ENCODE measurements at places on chromosomes 4 and X. TPM values are rescaled to one million over a fixed set of nuclear protein-coding genes. Genes with fewer than 3 reads are reported as not detected.

DNA sequence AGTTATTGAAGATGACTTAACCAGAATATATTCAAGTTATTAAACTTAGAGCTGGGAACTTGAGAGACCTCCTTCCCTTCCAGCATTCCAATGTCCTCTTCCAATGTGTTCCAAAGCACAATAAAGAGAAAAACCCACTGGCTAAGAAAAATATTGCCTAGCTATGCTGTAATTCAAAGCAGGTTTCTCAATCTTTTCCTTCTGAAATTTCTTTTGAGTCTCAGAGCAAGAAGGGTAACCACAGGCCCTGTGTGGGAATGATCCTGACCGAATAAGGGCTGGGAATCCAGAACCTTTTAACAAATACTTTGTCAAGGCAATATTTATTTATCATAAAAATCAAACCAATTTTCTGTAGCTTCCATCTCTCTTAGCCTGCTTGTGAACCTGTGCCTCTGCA, 150.7 kb upstream of the SFRP2 start:
- no peak for DNase-seq

DNA sequence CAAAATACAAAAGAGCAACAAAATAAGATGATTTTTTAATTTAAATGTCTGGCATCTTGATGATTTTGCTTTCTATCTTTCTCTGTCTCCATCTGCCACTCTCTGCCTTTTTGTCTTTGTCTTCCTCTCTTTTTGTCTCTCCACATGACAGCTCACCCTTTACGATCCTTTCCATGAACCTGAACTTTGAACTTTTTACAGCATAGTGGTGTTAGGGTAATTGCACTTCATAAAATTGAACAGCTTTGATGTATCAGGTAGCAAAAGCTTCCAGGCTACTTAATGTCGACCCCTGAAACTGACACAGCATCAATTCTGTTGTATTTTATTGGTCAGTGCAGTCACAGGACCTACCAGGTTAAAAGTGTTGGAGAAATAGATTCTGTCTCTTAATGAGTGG, 1517.0 kb downstream of the ADGRL3 start:
- DNase-seq = no peak

- no peak for DNase-seq
These were observed 372.1 kb downstream of the IQCM start for GRCh38 chr4:149443537-149443936.

DNA sequence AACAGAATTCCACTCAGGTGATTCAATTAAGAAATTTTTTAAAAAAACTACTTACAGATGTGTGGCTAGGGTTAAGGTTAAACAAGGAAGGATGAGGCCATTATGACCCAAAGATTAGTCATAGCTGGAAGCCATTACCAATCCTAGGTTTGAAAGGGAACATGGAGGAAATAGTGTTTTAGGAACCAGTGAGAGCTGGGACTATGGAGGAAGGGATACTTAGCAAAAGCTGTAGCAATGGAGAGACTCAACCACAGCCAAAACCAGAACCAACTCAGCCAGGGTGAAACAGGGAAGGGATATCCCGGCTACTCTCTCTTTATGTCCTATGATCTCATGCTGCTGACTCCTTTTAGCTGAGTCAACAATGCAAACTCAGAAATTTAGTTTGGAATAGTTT, 148.6 kb upstream of the CNKSR2 start:
- no peak for DNase-seq

GRCh38 chr4:1465173-1466033, 59.2 kb upstream of the NKX1-1 start:
- DNase-seq = no peak

- DNase-seq = no peak
These were observed 150.2 kb downstream of the C4orf33 start for GRCh38 chr4:129246145-129246544.

DNA sequence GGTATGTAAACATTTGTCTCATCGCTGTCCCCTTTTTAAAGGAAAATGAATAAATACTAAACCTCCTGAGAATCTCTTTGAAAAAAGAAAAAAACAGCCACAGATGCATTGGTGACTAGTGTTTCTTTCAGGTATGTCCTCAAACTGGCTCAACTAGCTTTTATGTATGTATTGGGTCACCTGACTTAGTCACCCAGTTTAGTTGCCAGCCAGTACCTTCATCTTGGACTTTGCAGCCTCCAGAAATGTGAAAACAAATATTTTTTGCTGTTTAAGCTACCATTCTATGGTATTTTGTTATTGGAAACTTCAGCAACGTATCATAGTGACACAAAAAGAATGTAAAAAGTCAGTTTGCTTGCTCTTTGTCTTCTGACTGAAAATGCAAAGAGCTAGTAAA, 1263.5 kb downstream of the FAM133A start:
- no peak for DNase-seq

- DNase-seq = no peak
These were observed 515.2 kb downstream of the GLUD2 start for GRCh38 chrX:121562616-121563015.

DNA sequence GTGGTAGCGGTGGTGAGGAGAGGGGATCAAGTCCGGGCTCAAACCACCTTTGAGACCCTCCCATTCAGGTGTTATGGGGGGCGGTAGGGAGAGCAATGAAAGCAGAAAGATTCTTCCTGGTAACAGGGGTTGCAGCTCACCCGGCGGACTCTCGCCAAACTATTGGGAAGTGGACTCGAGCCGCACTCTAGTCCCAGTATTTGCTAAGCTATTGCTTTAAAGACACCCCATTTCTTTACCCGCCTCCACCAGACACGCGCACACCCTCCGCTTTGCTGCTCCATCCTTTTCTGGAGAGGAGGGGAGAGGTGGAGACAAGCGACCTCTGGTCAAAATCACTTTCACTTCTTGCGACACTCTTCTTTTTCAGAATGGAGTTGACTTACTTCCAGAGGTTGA, 625 bp upstream of the GABRA4 start:
- no peak for DNase-seq

DNA sequence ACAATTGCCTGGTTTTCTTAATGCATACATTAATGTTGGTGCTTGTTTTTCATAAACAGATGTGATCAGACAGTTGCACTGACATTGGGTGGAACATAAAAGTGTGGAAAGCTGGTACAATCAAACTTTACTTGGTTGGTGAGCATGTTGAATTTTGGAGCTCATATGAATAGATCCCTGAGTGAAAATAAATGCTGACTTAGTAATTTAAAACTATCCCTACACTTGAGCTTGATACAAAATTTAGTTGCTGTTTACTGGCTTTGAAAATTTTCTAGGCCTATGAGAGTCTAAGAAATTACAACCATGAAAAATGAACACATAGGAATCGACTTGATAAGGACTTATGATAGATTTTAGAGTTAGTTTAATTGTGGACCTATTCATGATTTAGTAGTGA, 551.8 kb upstream of the PABPC4L start:
- DNase-seq = no peak

GRCh38 chr4:129322920-129323319, 227.0 kb downstream of the C4orf33 start:
- no peak for DNase-seq

DNA sequence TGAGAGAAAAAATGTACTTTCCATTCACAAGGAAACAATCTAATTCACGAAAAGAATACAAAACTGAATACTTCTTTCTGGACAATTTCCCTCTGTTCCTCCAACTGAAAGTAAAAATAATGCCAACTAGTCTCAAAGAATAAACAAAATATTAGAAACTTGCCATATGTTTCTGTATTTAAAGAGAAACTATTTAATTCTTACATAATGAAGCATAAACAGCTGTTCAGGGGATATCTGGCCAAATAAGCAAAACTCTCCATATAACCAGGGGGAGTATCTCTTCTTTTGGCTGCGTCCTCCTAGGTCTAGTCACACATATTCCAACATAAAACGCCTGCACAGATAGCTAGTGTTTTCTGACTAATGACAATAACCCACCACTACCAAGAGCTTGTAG, 805 bp downstream of the GATB start:
- no peak for DNase-seq

GRCh38 chrX:153511784-153512500, 5.5 kb upstream of the ATP2B3 start:
- no peak for DNase-seq

DNA sequence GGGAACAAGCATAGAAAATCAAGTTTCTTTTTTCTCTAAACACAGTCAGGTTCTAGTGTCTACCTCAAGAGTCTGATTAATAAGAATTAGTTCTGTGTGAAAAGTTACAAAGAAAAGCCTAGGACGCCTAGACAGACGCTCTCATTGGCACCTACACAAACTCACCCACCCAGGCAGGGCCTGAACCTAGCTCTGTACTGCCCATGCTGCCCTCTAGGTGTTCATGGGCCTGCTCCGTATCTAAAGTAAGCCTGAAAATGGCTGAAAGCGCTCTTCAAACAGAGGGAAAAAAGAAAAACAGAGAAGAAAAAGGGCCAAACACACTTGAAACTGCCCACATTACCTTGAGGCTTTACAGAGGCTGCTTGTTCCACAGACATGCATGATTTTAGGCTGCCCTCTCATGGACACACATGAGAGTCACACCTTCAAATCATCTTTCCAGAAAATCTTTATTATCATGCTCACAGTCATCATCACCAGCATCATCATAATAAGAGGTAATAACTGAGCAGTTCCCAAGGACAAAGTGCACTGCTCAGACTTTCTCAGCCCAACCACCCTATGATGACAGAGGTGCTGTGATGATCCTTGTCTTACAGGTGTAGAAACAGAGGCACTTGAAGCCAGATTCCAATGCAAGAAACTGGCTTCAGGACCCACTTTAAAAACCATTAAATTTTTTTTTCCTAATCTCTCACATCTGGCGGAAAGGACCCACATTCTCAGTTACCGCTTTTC, 49.6 kb downstream of the MAP7D2 start:
- peak; percentile 73 for DNase-seq

DNA sequence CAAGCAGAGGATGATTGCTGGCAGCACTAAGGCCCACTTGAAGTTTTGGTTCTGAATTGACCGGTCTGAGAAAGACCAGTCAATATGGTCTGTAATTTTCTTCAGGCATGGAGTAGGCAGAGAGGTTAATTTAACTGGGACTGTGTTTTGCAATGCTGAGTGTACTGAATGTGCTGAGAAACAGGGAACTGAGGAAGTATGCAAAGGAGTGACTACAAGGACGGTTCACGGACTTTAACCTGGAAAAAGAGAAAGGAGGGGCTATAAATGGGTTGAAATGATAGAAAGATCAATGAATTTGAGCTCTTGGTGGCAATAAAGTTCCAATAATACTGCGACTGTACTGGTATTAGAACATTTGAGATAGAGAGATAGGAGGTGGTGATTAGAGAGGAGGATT, 84.5 kb downstream of the MAGEB17 start:
- DNase-seq = no peak

DNA sequence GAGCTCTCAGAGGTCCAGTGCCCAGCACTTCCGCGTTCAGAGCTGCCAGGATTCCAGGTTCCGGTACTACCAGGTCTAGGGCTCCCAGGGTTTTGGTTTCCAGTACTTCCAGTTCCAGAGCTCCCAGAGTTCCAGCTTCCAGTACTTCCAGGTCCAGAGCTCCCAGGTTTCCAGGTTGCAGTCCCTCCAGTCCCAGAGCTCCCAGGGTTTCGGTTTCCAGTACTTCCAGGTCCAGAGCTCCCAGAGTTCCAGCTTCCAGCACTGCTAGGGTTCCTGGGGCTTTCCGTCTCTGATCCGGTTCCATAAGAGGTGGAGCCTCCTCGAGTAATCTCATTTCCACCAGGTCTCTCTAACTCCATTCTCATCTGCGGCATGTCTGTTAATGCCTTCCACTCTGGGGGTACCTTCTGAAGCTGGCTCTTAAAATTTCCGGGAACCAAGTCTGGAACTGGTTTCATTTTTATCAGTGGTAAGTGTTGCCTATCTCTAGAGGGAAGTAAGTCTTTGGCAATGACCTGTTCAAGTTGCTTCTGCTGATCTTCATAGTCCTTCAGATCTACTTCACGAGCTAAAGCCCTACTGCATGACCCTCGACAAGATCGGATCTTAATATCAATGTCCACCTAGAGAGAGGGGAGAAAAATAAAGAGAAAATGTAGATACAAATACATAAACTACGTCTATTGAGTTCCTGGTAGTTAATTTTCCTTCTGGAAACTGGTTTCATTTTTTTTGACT, 4.1 kb downstream of the FGA start:
- no peak for DNase-seq

GRCh38 chr4:138967313-138967712, 48.3 kb upstream of the NOCT start:
- peak; percentile 35 for DNase-seq

DNA sequence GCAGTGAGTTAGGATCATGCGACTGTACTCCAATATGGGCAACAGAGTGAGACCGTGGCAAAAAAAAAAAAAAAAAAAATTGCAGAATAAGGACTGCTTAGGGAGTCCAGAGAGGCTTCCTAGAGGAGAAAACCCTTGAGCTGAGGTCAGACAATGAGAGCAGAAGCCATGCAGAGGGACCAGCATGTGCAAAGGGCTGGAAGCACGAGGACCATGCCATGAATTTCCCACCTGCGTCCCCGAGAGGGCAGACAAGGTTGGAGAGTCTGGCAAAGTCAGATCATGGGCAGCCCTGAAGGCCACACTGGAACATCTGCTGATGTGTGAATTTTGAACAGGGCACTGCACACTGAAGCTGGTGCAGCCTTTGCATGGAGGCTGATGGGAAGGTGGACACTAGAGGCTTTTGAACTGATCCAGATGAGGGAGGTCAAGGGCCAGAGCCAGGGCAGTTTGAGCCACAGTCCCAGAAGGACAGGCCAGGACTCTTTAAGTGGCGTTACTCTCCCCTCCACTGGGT, 6.5 kb upstream of the JAKMIP1 start:
- no peak for DNase-seq

DNA sequence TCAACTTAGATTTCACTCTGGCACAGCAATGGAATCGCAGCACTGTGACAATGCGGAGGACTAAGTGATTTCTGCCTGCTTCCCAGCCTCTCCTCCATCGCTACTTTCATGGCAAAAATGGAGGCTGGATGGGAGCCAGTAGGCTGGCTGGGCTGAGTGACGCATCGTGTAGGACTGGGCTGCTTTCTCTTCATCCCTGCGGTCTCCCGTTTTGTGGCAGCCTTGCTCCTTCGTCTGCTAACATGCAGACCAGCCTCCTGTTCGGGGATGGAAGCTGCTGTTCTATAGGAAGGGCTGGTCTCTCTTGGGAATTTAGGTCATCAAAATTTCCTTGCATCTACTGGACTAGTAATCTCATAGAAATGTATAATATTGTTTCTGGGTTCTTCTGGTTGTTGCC, 15.8 kb upstream of the RGS12 start:
- DNase-seq = no peak

DNA sequence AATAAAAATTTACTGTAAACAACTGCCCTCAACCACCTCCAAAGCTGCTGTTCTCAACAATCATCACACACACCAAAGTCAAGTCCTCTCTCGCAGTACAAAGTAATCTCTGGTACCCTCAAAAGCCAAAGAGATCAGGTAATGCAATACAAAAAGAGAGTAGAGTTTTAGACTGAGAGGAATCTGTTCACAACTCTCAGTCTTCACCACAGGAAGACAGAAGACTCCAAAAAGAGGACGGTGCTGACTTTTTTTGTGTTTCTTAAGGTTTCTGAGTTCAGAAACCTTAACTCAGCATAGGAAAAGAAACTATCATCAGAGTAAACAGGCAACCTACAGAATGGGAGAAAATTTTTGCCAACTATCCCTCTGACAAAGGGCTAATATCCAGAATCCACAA, 1072.3 kb upstream of the DIAPH2 start:
- no peak for DNase-seq

Gene EPGN
- total RNA-seq = 0.73 TPM

Gene PABPC1L2A
- not detected for total RNA-seq

Gene PCGF3
- total RNA-seq = 82.6 TPM

Gene TGIF2LX
- not detected for total RNA-seq

Gene SYN1
- total RNA-seq = not detected

Gene PRDM5
- total RNA-seq = 1.8 TPM

Gene RASL11B
- total RNA-seq = 4.9 TPM

Gene CENPI
- total RNA-seq = 8.3 TPM

Gene REELD1
- not detected for total RNA-seq
